ENCODE measurements at places on chromosomes 1 and 21.

- no peak for DNase-seq
These were observed 25.5 kb downstream of the PACC1 start for GRCh38 chr1:212388985-212389716.

DNA sequence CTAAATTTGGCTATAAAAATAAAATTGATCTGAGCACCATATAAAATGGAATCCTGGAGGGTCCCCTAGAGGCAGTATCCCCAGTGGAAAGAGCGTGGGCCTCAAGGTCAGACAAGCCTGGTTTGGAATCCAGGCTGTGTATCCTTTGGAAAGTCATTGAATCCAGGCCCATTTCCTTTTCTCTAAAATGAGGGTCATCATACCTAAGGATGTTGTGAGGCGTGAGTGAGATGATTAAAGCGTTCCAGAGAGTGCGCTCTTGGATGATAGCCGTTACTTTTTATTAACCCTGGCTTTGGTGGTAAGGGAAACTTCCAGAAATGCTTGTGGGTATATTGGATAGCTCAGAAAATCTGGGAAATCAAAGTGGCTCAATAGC, 683 bp upstream of the ZNF436 start:
- no peak for DNase-seq

DNA sequence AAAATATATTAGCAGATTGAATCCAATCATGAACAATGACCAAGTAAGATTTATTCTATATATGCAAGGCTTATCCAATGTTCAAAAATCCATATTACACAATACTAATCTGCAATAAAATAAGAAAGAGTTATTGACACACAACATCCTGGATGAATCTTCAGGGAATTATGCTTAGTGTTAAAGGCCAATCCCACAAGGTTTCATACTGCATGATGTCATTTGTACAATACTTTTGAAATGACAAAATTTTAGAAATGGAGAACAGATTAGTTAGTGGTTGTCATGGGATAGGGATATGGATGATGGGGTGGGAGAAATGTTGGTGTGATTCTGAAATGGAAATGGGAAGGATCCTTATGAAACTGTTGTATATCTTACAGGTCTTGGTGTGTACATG, 425.7 kb downstream of the SIPA1L2 start:
- DNase-seq, result no peak

GRCh38 chr1:183807549-183808168, 2.7 kb downstream of the RGL1 start:
- DNase-seq, result no peak

DNA sequence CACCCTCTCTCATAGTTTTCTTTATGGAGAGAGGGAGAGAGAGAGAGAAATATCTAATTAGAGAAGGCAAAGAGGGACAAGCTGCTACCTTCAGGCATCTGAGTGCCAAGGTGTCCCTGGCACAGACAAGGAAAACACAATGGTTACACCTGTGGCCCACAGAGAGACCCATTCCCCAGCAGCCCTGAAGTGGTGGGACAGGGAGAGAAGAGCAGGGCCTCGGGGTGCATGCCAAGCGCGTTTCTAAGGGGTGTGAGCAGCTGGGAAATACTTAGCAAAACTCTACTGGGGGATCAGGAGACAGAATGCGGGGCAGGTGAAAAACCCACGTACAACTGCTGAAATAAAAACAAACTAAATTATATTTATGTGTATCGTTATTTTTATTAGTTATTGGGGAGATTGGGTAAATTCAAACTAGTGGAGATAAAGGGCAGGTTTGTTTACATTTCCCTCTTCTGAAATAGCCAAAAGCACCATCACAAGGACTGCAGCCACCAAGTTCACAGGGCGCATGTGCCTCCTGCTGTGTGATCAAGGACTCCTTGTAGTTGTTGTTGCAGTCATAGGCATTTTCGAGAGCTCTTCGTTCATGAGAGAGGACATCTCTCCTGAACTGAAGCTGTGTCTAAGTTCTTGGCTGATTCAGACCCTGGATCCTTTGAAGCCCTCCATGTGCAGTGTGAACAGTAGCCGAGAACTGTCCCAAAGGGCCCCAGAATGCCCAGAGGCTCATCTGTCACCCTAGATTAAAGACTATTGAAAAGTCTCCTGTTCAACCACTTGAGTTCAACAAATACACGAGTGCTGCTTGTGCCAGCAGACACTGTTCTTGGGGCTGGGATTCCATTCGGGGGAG, 737 bp upstream of the SERPINC1 start:
- DNase-seq, result no peak

GRCh38 chr1:197965132-197965840, 48.1 kb downstream of the LHX9 start:
- DNase-seq, result no peak

- no peak for DNase-seq
These were observed at the start of gene KMO for GRCh38 chr1:241532162-241532531. TSS of gene KMO (plus strand) at chr1:241532378. CDS start at chr1:241532445, 67 bp downstream.

DNA sequence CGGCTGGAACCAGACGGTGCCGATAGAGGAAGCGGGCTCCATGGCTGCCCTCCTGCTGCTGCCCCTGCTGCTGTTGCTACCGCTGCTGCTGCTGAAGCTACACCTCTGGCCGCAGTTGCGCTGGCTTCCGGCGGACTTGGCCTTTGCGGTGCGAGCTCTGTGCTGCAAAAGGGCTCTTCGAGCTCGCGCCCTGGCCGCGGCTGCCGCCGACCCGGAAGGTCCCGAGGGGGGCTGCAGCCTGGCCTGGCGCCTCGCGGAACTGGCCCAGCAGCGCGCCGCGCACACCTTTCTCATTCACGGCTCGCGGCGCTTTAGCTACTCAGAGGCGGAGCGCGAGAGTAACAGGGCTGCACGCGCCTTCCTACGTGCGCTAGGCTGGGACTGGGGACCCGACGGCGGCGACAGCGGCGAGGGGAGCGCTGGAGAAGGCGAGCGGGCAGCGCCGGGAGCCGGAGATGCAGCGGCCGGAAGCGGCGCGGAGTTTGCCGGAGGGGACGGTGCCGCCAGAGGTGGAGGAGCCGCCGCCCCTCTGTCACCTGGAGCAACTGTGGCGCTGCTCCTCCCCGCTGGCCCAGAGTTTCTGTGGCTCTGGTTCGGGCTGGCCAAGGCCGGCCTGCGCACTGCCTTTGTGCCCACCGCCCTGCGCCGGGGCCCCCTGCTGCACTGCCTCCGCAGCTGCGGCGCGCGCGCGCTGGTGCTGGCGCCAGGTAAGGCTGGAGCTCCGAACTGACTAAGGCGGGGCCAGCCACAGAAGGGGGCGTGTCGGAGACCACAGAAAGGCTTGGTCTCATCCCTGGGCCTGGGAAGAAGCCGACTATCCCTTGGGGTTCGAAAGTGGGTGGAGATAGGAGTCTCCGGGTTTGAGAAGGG, 486 bp downstream of the SLC27A3 start:
- DNase-seq, result peak; percentile 65

DNA sequence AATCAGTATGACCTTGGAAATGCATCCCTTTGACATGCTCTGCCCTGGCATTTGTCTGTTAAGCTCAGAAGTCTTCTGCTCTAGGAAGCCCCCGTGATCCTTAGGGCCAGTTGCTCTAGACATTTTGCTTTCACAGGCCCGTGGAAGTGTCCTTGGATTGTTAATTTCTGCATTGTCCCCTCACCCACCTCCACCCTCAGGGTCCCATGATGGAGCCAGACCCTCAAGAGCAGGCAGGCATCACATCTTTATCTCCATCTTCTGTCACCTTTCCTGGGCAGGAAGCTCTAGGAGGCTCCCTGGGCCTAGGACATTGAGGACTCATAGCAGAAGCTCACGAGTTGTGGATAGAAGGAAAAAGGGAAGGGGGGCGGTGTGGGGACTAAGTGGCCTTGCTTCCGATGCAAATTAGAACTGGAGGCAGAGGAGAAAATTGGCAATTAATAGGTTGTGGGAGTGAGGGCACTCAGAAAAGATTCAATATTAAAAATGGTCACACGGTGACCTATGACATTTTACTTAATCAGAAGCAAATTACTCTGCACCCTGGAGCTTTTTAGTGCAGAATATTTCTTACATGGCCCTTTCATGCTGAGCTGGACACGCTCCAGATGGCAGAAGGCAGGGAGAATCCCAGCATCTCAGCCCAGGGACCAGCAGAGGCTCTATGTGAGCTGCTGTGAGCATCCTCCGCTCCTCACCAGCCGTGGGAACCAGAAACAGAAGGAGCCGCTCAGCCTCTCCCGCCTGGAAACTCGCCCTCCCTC, 185.0 kb downstream of the MATN1 start:
- no peak for DNase-seq

DNA sequence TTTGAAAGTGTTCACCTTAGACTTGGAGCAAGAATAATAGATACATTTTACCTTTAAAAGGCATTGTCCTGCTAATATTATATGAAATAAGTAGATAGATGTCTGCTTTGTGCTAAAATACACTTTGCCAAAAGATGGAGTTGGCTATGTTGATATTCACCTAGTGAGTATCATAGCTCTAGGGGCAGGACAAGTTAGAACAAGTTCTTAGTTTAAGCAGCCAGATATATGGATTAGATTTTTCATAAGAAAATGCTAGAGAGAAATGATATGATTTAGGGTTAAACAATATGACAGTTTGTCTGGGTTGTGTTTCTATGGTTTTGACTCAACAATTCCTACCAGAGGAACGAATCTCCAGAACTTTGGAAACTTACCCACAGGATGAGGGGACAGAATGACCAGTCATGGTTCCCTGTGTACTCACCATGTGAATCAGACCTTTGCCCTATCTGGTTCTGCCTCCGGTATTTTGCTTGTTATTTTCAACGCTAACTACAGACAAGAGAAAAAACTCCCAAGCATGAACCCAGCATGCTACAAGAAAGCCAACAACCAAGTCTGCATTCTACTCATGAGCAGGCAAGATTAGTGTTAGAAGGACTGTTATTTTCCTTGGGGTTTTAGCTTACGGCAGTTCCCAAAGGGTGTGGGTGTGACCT, 1.7 kb downstream of the F5 start:
- peak; percentile 12 for DNase-seq

- no peak for DNase-seq
These were observed 106.3 kb upstream of the SMYD2 start for GRCh38 chr1:214174508-214175199.

DNA sequence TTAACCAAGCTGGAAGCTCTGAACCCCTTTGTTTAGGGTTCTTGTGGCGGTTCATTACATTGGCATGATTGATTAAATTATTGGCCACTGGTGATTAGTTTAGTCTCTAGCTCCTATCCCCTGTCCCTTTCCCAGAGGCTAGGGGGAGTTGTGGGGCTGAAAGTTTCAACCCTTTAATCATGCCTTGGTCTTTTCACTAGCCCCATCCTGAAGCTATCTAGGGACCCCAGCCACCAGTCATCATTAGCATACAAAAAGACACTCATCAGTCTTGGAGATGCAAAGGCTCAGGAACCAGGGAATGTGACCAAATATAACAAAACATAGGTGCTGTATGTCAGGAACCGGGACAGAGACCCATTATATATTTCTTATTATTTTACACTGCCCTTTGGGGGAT, 34.7 kb upstream of the SNX27 start:
- DNase-seq, result no peak

DNA sequence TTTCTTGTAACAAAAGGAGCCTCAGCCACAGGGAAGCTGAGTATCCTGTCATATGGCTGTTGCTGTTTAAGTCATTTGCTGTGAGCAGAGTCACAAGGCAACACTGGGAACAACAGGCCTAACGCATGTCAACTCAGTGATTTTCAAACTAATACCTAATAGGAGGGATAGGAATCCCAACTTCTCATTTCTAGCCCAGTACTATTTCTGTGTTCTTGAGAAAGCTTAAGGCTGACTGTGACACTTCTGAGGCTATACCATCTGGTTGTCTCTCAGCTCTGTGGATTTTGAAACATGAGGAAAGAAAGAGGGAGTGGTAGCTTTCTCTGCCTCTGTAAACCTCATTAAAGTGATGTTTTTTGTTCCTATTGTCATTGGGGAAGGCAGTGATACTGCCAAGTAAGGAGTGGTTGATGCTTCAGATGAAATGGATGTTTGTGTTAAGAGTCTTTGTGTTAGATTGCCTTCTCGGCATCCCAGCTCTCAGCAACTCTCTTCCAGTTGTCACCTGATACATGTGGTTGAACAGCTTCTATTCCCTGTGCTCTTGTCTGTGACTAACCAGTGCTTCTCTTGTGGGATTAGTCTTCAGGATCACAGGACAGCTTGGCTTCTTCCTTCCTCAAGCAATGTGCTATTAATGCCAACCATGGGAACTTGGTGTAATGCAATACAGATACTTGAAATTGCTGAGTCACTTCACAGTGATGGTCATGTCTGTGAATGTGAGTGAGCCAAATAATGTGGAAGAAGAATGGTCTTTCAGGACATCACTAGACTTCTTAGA, 166.8 kb upstream of the IVNS1ABP start:
- no peak for DNase-seq

- DNase-seq, result no peak
These were observed 6.4 kb upstream of the AGL start for GRCh38 chr1:99843760-99844159.

DNA sequence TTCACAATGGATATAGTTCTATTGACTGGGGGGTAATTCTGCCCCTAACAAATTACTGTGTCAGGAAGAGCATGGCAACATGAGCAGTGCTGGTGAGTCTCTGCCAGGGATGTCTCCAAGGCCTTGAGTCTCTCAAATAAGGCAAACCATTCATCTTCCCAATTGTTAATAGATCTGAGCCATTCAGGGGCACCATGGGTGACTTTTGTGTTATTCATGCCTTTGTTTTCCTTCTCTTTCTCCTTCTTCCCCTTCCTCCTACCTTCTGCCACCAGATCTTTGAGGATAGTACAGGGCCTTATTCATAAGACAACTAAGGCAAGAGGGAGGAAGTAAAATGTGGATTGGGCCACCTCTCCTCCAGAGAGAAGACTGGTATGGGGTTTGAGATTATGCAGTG, at the start of gene RGSL1:
Gene RGSL1, plus strand, starts transcription at position 60 of the 400 bp plus-strand sequence. Its CDS starts 20 bp downstream, at position 80.
- no peak for DNase-seq

DNA sequence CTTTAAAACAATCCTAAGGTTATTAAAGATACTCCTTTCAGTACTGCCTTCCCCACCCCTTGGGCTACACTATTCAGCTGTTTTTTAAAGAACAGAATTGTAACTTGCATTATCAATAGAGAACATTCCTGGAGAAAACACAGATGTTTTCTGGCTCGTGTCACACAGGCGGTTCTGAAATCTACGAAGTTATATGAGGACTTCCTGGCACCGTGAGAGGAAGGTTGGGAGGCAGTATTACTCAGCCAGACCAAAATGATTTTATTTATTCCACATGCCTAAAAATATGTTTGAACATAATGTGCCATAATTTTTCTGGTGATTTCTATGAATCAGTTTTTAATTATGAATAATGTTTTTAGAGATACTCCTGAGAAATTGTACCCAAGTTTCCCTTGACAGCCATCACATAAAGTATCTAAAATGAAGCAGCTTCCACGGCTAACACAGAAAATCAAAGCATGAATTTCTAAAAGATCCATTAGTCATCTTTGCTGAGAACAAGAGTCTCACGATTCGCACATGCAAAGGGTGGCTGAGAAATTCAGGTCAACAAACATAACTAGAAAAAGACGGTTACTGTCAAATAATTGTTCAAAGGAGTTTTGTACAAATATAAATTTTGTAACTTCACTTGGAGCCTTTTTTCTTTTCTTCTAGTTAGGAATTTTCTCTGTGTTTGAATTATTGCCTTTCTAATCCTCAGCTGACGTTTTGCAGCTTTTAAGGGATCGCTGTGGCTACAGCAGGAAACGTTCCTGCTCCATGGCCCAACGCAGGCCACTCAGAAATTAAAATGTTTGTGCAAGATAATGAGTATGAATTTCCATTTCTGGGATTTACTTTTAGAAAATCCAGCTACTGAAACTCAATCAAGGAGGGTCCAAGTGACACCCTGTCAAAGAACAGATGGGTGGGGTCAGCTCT, 8.0 kb upstream of the SIM2 start:
- no peak for DNase-seq
